Vein endothelial cell (primary cell): ENCODE measurements at places on chromosomes 3 and 15. TPM values are rescaled to one million over a fixed set of nuclear protein-coding genes. Genes with fewer than 3 reads are reported as not detected.

The SIN3A gene
- total RNA-seq = 34.0 and 35.7 TPM in 2 replicates

The IL5RA gene
- not detected in 2 replicates for total RNA-seq

The LRRC15 gene
- under 0.01 TPM in 1 of 2 replicates, not detected in the other for total RNA-seq

The ZNF502 gene
- 4.9 and 5.9 TPM in 2 replicates for total RNA-seq

The REC114 gene
- not detected in 2 replicates for total RNA-seq

The NRROS gene
- total RNA-seq = 12.7 and 13.0 TPM in 2 replicates

The SGO1 gene
- total RNA-seq = 4.6 and 7.1 TPM in 2 replicates

The LRRN1 gene
- not detected in 2 replicates for total RNA-seq

The GABRR3 gene
- not detected in 2 replicates for total RNA-seq

The CD80 gene
- total RNA-seq = not detected in 2 replicates

The CIDEC gene
- not detected in 2 replicates for total RNA-seq

The HSPBAP1 gene
- 5.9 and 6.7 TPM in 2 replicates for total RNA-seq

The RETNLB gene
- total RNA-seq = not detected in 2 replicates

The GUCA1C gene
- total RNA-seq = not detected in 2 replicates

The SYNM gene
- total RNA-seq = 5.6 and 9.6 TPM in 2 replicates

The TMPRSS7 gene
- total RNA-seq = not detected in 2 replicates

The SLC27A2 gene
- 0.19 and 0.33 TPM in 2 replicates for total RNA-seq
